Mammary epithelial cell (primary cell): ENCODE measurements at places on chromosomes 5 and 9. TPM values are rescaled to one million over a fixed set of nuclear protein-coding genes. Genes with fewer than 3 reads are reported as not detected.
A peak's percentile ranks its signal among the peaks of the same experiment; 100 is the strongest.

The FLT4 gene
- 0.07 TPM for polyA plus RNA-seq

The ERAP2 gene
- 41.6 TPM for polyA plus RNA-seq

The RNF180 gene
- 0.20 TPM for polyA plus RNA-seq

The SPEF2 gene
- polyA plus RNA-seq = 0.99 TPM

The GABRB2 gene
- not detected for polyA plus RNA-seq

The ANKRD18B gene
- polyA plus RNA-seq = 0.67 TPM

The C9 gene
- not detected for polyA plus RNA-seq

The CARTPT gene
- not detected for polyA plus RNA-seq

The TBC1D9B gene
- polyA plus RNA-seq = 71.5 TPM

The NEURL1B gene
- polyA plus RNA-seq = 1.5 TPM

The GPRIN1 gene
- 3.7 TPM for polyA plus RNA-seq

- no peak for DNase-seq
These were observed 10.0 kb upstream of the CARD9 start for GRCh38 chr9:136383436-136383835.

DNA sequence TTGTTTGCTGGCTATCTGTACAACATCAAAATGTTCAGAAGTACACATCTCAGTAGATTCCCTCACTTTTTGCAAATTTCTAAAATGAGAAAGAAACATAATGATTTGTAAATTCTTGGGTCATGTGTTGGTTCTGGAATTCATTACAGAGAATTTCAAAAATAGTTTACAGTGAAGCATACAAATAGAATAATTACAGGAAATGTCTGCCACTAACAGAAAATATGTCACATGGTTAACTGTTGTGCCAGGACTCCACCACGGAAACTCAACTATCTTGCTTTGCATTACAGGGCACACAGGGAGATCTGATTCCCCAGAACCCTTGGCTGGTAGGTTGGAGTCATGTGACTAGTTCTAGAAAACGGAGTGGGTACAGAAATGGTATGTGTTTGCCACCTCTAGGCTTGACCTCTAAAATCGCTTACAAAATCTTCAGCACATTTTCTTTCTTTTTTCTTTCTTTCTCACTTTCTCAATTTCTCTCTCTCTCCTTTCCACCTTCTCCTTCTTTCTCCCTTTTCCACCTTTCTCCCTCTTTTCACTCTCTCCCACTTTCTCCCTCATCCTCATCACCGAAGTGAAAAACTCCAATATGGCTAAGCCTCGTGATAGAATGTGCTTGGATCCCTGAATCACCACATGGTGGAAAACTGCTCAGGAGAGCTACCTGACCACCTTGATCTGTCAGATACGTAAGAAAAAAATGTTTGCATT, 32.4 kb downstream of the RASEF start:
- DNase-seq = no peak

- DNase-seq = no peak
These were observed 63.6 kb downstream of the PIP5K1B start for GRCh38 chr9:68768619-68769018.

GRCh38 chr9:35680331-35681105, 6.8 kb downstream of the CA9 start:
- no peak for DNase-seq

- no peak for DNase-seq
These were observed 34.7 kb downstream of the NKD2 start for GRCh38 chr5:1043327-1043726.

DNA sequence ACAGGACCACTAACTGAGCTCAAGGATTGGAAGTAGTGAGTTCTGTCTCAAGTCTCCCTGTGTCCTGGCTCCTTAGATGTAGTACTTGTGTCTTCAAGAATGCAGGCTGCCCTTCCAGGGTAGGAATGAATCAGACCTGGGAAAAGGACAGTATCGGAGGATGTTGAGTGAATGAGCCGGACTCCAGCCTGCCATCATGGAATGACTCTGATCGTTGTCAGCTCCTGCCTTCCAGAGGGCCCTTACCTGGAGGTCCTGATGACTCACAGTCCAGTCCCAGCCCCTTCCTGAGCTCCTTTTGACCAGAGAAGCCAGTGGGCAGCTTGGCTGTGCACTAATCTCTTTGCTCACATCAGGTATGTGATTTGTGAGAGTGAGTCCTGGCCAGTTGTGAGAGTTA, 161.1 kb downstream of the TRPM6 start:
- no peak for DNase-seq

GRCh38 chr5:174542471-174542870, 181.9 kb upstream of the MSX2 start:
- no peak for DNase-seq

- DNase-seq = no peak
These were observed 66.2 kb upstream of the SSBP2 start for GRCh38 chr5:81817086-81817485.

DNA sequence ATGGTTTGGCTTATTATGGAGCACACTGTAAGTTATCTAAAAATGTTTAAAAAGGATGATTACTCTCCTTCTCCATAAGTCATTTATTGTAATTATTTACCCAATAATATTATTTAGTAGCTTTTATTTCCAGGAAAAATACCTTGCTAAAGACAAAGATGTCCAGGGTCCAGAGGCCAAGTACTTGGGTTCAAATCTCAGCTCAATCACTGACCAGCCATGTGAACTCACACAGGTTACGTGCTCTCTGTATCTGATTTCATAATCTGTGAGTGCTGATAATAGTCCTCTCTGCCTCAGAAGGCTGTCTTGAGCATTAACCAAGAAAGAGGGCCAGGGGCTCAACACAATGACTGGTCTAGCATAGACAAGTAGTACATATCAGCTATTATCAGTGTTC, 27.0 kb downstream of the ALDH1A1 start:
- DNase-seq = no peak

DNA sequence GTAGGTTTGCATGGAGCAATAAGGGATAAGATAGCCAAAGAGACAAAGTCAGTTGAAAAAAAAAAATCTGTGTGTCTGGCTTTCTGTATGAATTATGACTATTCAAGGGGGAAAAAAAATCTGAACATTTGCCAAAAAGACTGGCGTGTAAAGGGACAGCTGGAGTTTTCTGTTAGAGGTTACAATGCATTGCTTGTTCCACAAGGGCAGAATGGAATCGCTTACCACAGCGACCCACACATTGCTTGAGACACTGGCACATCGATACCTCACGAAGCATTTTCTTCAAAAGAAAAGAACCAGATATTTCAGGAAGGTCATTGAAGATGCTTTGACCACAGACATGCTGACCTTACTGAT, 327.8 kb downstream of the TMEM167A start:
- peak; percentile 43 for DNase-seq

GRCh38 chr9:82410866-82411265, 422.3 kb downstream of the SPATA31D1 start:
- DNase-seq = peak; percentile 9

DNA sequence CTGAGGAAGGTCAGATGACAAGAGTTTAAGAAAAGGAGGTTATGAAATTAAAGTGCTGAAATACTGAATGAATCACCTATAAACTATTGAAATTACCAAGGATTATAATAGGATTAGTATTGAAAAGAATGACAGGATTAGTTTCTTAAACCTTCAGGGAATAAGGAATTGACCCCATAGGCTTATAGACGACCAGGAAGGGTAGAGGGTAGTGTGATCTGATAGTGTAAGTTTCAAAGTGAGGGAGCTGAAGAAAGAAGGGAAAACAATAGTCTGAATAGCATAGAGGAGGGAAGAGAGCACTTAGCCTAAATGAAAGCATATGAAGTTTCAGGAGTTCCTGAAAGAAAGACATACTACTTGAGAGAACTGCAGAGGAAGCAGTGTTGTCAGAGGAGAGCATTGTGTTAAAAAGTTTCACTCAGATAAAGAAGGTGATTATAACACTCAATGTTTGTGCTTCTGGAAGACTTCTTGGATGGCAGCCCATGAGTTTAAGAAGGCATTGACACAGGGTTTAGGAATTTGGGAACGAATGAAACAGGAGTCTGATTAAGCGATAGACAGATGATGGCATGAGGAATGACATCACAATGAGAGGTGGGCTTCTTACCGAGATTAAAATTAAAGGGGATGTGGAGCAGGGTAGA, 557.9 kb upstream of the GRAMD2B start:
- DNase-seq = peak; percentile 56
